Activated gamma-delta T cell treated with Interleukin-2 at 50 U/mL for 16 hours (primary cell): ENCODE measurements at places on chromosomes 5 and 9.

- DNase-seq = no peak
Observed at GRCh38 chr9:76298521-76299144, 95.6 kb downstream of the RFK start.

DNA sequence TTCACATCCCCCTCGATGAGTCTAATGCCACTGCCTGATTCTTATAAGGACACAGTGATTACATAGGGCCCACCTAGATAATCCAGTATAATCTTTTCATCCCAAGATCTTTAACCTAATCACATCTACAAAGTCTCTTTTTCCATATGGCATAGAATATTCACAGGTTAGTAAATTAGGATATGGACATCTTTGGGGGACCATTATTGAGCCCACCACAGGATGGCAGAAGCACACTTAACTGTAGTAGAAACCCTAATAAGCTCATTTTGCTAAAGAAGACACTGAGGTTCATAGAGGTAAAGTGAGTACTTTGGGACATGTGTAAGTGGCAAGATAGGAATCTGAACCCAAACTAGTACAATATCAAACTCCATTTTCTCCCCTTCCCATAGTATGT lies 38.9 kb downstream of the ASTN2 start:
- DNase-seq = no peak

DNA sequence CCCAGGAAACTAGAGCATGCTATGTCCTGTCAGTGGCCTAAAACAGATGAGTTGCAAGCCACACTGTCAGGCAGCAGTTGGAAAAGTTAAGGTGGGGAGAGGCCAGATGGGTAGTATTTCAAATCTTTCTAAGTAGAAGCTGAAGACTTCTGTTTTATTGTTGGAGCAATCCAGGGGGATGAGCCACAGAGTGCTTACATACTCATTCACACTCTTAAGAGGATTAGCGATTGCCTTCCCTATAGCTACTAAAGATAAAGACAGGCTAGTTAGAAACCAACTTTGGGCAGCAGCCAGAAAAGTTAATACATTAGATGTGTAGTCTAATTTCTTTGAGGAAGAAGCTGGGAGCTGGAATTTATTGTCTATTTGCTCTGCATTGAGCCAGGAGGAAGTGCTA lies 61.7 kb upstream of the ELAVL2 start:
- DNase-seq = no peak

DNA sequence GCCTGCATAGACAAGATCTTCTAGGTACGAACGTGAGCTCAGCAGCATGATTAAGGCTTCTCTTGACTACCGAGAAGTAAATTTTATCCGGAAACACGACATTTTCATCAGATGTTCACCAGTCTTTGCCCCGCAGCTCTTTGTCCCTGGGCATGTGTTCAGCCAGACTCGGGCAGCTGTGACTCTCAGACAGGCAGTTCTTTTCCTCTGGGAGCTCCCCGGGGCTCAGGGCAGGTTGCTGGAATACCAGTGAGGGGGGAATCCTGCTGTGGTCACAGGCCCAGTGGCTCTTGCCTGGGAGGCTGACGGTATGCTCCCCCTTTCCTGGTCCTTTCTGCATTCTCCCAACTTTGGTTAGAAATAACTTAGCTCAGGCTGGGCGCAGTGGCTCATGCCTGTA lies 186.1 kb downstream of the GNA14 start:
- DNase-seq = no peak

- no peak for DNase-seq
Observed at GRCh38 chr9:111842313-111842712, 47.6 kb upstream of the SHOC1 start.

GRCh38 chr5:147901599-147902039 lies 4.7 kb downstream of the C5orf46 start:
- no peak for DNase-seq

- DNase-seq = no peak
Observed at GRCh38 chr5:171275841-171276544, 33.1 kb upstream of the TLX3 start.

DNA sequence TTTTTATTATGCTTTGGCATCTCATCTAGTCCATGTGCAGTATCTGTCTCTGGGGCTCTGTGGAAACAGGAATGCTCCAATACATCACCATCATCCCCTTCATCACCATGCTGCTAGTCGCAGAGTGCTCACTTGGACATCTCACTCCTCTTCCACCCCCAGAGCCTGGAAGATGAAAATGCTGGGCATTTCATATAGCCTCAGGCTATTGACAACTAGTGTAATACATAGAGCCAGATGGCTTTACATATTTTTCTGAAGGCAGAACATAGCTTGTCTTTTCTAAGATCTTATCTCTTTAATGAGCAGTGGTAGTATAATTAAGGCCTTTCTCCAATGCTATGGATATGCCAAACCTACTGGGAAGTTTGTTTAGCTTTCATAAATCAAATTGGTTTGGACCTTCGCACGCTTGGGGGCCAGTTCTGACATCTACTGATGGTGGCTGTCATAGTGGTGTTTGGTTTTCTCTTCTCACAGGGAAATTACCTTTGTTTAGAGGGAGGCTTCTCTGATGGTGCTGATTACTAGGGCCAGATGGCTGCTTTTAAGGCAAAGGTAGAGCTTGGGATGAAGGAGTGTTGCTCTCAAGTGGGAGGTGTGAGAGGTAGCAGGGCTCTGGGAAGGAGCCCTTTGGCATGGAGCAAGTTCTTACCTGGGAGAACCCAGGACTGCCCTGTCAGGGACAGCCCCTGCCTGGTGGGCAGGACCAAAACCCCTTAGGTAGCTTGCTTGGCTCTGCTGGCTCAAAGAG lies 63.1 kb upstream of the CXCL14 start:
- no peak for DNase-seq

GRCh38 chr9:121201045-121201737 lies 478 bp downstream of the RAB14 start:
- peak; percentile 41 for DNase-seq

- no peak for DNase-seq
Observed at GRCh38 chr9:34246453-34246852, 67.6 kb downstream of the UBAP1 start.

- no peak for DNase-seq
Observed at GRCh38 chr5:10451137-10451824, 9.6 kb downstream of the ROPN1L start.

GRCh38 chr5:17257705-17258273 lies 40.4 kb downstream of the BASP1 start:
- no peak for DNase-seq

- no peak for DNase-seq
Observed at GRCh38 chr5:122202952-122203351, 73.6 kb downstream of the ZNF474 start.

DNA sequence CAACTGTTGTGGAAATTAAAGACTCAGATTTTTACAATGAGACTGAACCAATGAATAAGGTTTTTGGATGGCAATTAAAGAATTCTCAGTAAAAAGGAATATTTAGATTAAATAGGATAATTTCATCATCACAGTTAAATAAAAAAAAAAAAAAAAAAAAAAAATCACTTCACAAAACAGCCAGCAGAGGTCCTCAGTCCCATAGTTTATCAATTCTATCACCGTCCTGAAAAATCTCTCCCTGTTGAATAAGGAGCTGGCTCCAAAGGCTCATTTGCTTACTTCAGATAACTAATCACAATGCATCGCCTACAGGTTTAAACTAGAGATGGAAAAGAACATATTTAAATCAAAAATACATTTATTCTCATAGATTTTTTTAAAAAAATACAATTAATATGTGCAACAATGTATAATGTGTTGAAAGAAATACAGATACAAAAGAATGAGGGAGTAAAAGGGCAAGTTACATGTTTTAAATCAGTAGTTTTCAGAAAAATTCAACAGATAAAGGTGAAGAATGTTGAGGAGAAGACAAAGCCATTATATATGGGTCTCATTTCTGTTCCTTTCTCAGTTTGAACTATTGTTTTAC lies 175.8 kb upstream of the CHD1 start:
- no peak for DNase-seq
